ENCODE measurements at places on chromosomes 2 and 18.

DNA sequence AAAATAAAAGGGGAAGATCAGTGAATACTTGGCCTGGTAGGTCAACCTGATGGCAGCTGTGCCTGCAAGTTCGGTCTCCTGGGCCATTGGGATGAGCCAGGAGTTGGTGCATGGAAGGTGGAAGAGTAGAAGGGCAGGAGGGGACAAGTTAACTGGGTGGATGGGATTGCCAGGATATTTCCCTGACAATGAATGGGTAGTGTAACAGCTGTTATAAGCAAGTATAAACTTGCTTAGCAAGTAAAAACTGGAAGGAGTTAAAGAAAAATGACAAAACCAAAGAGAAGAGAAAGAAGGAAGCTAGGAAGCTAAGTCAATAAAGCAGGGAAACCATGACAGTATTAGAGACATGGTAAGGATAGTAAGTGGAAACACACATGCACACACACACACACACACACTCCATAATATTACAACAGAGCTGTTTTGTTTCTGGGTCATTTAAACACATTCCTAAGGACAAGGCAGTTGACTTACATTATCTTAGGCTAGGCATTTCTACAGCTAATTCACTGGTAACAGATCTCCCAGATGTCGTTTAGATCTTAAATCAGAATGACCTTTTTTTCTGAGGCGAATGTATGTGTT is 29.7 kb downstream of the MEP1B start:
- no peak for DNase-seq

- DNase-seq, result no peak
These were observed 19.9 kb downstream of the RND3 start for GRCh38 chr2:150467621-150467963.

GRCh38 chr2:121429119-121429903 is 101.4 kb upstream of the RNU4ATAC start:
- no peak for DNase-seq

DNA sequence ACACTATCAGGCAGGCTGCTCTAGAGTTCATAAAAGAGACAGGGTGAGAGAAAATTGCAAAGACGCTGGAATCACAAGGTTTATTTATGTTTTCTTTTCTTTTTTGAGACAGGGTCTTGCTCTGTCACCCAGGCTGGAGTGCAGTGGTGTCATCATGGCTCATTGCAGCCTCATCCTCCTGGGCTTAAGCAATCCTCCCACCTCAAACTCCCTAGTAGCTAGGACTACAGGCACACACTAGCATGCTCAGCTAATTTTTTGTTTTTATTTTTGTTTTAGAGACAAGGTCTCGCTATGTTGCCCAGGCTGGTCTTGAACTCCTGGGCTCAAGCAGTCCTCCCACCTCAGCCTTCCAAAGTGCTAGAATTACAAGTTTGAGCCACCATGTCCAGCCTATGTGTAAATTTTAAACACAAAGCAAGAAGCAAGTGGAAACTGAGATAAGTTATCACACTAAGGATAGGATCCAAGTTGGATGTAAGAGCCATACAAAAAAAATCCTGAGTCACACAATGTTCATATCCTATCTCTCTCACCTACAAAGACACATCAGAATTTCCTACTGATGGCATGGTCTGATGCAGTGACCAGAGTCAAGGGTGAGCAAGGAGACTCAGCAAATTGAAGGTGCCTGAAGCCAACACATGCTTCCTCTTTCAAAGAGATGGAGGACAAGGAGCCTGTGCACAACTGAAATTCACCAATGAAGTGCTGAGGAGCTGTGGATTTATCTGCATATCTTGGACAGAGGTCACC is 31.4 kb downstream of the MYL12B start:
- DNase-seq, result no peak

DNA sequence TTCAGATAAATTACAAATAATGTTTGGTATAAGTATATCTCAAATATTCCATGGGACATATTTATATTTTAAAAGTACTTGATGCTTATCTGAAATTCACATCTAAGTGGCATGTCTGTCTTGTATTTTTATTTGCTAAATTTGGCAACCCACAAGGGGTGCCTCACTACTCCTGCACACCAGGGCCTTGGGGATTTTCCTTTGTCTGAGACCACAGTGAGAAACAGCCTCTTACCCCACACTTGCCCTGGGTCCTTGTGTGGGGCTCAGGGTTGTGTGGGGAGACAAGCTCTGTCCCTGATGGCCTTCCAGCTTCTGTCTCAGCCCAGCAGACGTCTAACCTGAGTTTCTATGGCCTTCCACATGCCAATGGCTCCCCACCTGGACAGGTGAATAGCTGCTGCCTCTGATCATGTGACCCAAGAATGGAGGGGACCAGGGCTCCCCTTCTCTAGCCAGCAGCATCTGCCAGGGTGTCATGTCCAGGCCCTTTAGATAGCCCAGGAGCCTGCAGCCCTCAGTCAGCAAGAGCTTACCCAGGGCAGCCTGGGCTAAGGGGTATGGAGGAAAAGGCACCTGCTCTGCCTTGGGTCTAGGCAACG is 49.5 kb upstream of the MRPL33 start:
- DNase-seq, result no peak

- no peak for DNase-seq
These were observed 580.3 kb upstream of the TMEFF2 start for GRCh38 chr2:192775011-192775410.

GRCh38 chr2:235630718-235631296 is 137.0 kb downstream of the AGAP1 start:
- DNase-seq, result no peak

DNA sequence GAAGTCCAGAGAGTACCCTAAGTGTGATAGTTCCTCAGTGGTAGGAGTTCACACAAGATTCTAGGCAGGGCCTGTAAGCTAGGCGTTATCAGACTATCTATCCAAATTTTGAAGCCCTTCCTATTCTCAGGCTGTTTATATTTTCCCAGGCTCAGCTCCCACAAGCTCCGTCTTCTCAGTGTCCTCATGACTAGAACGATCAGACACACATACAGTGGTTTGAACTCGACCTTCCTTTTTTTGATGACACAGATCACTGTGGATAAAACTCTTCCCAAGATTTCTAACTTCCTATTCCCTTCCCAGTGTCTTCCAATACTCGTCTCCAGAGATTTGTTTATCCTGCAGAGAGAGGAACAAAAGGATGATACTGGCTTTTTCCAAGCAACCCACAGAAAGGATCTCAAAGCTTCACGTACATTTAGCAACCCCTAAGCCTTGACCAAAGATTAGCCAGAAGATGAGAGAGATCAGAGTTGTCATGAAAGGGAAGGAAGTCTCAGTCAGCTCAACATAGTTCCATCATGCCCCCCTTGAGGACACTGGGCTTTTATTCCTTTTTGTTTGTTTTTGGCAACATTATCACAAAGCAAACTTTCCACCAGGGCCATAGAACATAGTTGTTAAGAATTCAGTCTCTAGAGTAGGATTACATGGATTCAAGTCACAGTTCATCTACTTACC is 42.3 kb upstream of the DOK6 start:
- DNase-seq, result no peak

GRCh38 chr2:230754200-230754599 is 41.6 kb downstream of the CAB39 start:
- DNase-seq, result no peak

DNA sequence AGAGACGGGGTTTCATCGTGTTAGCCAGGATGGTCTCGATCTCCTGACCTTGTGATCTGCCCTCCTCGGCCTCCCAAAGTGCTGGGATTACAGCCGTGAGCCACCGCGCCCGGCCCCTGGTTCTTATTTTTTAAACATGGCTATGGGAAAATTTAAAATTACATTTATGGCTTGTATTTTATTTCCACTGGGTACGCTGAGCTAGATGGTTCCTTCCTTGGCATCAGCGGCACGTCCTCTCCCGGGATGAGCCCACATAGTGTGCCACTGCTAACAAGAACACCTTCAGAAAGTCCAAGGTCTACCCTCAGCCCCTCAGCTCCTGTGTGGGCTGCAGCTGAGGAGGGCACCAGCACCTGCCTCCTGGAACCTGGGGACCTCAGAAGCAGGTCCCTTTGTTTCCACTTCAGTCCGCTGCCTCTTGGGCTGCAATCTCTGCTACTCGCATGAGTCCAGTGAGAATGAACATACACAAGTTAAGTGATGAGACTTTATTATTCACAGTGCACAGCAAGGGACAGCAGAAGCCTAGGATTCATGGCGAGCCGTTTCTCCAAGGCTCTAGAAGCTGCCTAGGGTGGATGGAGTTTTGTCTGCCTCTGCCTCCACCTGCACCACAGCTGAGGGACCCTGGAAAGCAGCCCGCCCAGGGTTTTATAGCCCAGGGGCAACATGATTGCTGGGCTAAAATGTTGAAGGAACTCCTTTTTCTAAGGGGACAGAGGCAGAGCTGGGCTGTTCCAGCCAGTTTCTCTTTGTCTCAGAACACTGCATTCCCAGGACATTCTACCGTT is 107.5 kb upstream of the TEX51 start:
- no peak for DNase-seq

DNA sequence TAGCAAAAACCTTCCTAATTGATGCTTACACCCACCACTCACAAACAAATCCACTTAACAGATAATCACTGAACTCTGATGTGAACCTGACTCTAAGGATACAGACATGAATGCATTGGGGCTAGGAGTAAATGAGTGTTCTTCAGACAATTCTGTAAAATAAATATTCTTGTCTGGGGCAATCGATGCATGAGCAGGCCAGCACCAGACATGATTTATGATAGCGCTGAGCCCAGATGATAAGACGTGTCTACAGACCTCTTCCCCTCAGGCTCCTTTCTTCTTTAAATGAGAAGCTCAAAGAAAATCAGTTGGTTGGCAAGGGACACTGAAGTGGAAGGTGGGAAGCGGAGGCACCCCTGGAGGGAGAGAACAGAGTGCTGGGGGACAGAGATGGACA is 27.3 kb upstream of the BIN1 start:
- no peak for DNase-seq

DNA sequence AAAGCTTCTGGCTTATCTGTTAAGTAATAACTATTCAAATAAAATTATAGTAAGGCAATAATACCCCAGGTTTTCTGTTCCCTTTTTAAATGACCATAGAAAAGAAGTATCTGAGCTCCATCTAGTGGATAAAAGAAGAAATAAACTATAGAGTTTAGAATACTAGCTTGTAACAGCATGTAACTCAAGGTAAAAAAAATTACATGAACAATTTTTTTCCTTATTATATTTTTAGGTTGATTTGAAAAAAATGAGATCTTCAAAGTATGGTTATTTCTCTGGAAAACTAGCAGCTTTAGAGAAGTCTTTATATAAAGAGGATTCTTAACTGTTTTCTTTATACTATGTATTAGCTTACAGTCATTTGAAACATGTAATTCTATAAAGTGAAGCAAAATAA is 58.1 kb downstream of the NCKAP1 start:
- DNase-seq, result no peak

Measured in C1 segment of cervical spinal cord (tissue), 14 donors.